Heart right ventricle (tissue), 16 donors: ENCODE measurements at places on chromosomes 12 and 14. TPM values are rescaled to one million over a fixed set of nuclear protein-coding genes. Genes with fewer than 3 reads are reported as not detected.

DNA sequence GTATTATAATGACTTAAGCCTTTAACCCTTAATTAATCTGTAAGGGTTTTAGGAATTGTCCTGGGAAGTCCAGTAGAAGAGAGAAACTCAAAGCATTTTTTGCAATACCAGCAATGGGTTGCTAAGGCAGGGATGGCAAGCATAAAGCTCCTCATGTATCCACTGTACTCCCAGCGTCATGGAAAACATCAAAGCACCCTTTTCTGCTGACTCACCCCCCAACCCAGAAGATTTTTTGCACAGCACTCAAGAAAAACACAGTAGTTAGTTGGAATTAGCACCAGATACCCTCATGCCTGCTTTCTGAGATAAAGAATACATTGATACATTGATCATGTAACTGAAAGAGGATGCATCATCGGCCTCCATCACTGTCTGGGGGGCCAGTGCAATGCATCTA is 199.1 kb upstream of the CNOT2 start:
- DNase-seq, result no peak
- no peaks in the 10 kb centered on the region for H3K36me3 ChIP-seq
- H3K27ac ChIP-seq, result no peak overlapping the region
- peaks cover 13% of the 10 kb centered on the region for H3K4me1 ChIP-seq

- H3K27me3 ChIP-seq, result no peaks in the 10 kb centered on the region
- H3K36me3 ChIP-seq, result no peaks in the 10 kb centered on the region
- no peak for DNase-seq
- no peak overlapping the region for H3K27ac ChIP-seq
Observed at GRCh38 chr12:58086930-58087329, 145.6 kb downstream of the ATP23 start.

The SRGAP1 gene
- total RNA-seq, result 2.9 TPM

DNA sequence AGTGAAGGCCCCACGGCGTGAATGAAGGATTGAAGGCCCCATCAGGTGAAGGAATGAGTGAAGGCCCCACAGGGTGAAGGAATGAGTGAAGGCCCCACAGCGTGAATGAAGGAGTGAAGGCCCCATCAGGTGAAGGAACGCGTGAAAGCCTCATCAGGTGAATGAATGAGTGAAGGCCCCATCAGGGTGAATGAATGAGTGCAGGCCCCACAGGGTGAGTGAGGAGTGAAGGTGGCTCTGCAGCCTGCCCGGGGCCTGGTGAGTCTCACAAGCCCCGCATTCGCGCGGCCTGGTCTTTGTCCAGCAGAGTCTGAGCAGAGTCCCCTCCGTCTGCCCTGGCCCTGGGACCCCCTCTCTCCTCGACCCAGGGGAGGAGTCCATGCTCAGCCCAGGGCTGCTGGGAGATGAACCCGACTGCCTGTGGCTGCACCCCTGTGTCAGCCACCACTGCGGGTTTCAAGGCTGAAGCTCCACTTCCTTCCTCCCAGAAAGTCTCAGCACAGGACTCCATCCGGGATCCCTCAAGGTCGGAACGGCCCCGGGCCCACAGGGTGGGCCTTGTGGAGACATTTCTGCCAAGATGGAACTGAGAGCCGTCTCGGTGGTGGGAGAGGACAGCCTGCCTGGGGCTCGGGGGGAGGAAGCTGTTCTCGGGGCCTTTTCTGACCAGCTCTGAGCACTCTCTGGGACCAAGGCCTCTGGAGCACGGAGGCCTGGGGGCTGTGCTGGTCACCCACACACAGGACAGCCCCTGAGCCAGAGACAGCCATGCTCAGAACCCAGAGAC is 37.4 kb upstream of the TMEM179 start:
- H3K27me3 ChIP-seq, result peaks cover 10% of the 10 kb centered on the region
- H3K27ac ChIP-seq, result no peak overlapping the region
- no peak overlapping the region for H3K4me3 ChIP-seq
- H3K36me3 ChIP-seq, result no peaks in the 10 kb centered on the region

DNA sequence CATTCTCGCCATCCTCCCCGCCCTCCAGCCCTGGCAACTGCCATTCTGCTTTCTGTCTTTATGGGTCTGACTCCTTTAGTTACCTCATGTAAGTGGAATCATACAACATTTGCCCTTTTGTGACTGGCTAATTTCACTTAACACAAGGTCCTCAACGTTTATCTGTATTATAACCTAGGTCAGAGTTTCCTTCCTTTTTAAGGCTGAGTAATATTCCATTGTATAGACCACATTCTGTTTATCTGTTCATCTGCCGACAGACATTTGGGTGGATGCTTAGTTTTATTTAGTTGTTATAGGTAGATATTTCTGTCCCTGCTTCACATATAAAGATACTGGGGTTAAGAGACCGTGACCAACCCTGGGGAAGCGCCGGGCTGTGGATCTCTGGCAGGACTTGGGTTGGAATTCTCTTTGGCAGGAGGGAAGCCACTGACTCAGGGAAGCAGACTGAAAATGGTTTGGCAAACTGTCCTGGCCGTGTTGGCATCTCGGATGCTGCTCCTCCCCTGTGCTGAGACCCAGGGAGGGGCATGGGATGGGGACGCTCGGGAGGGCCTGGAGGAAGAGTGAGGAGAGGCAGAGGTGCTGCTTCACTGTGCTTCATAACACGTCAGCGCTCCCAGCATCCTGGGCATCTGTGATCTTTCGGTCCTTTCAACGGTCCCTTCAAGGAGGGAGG is 38.9 kb downstream of the TEAD4 start:
- H3K36me3 ChIP-seq, result peaks cover 25% of the 10 kb centered on the region
- no peak overlapping the region for H3K4me3 ChIP-seq
- H3K27me3 ChIP-seq, result no peaks in the 10 kb centered on the region
- no peak overlapping the region for H3K27ac ChIP-seq
- no peak for DNase-seq

The BMP4 gene
- 5.7 TPM for total RNA-seq

GRCh38 chr12:19085090-19085489 is 44.4 kb upstream of the PLEKHA5 start:
- no peaks in the 10 kb centered on the region for H3K4me1 ChIP-seq
- no peak for DNase-seq
- H3K4me3 ChIP-seq, result no peak overlapping the region
- no peaks in the 10 kb centered on the region for H3K36me3 ChIP-seq
- no peak overlapping the region for H3K27ac ChIP-seq
- H3K27me3 ChIP-seq, result no peaks in the 10 kb centered on the region

GRCh38 chr14:33309106-33309505 is 370.4 kb downstream of the NPAS3 start:
- H3K4me3 ChIP-seq, result no peak overlapping the region
- no peaks in the 10 kb centered on the region for H3K27me3 ChIP-seq
- no peak overlapping the region for H3K27ac ChIP-seq
- DNase-seq, result no peak
- no peaks in the 10 kb centered on the region for H3K4me1 ChIP-seq
- H3K36me3 ChIP-seq, result no peaks in the 10 kb centered on the region

The NCKAP5L gene
- 32.1 TPM for total RNA-seq

DNA sequence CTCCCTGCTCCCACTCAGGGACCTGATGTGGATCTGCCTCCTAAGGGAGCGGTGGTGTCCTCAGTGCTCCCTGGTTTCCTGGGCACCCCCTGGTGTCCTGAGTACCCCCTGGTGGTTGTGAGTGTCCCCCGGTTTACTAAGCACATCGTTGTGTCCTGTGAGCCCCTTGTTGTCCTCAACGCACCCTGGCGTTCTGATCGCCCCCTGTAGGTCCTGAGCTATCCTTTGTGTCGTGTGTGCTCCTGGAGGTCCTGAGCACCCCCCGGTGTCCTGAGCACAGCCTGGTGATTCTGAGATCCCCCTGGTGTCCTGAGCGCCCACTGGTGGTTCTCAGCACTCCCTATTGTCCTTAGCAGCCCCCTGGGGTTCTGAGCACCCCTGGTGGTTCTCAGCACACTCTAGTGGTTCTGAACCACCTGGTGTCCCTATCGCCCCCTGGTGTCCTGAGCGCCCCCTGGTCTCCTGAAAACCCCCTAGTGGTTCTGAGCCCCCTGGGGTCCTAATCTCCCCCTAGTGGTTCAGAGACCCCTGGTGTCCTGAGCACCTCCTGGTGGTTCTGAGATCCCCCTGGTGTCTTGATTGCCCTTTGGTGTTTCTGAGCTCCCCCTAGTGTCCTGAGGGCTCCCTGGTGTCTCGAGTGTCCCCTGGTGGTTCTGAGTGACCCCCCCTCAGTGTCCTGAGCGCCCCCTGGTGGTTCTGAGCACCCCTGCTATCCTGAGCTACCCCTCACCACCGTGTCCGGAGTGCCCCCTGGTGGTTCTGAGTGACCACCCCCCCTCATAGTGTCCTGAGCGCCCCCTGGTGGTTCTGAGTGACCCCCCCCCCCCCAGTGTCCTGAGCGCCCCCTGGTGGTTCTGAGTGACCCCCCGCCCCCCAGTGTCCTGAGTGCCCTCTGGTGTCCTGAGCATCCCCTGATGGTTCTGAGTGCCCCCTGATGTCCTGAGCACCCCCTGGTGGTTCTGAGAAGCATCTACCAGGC is 615.1 kb downstream of the TMEM121 start:
- no peaks in the 10 kb centered on the region for H3K4me1 ChIP-seq
- no peak for DNase-seq
- no peak overlapping the region for H3K4me3 ChIP-seq
- H3K36me3 ChIP-seq, result no peaks in the 10 kb centered on the region

DNA sequence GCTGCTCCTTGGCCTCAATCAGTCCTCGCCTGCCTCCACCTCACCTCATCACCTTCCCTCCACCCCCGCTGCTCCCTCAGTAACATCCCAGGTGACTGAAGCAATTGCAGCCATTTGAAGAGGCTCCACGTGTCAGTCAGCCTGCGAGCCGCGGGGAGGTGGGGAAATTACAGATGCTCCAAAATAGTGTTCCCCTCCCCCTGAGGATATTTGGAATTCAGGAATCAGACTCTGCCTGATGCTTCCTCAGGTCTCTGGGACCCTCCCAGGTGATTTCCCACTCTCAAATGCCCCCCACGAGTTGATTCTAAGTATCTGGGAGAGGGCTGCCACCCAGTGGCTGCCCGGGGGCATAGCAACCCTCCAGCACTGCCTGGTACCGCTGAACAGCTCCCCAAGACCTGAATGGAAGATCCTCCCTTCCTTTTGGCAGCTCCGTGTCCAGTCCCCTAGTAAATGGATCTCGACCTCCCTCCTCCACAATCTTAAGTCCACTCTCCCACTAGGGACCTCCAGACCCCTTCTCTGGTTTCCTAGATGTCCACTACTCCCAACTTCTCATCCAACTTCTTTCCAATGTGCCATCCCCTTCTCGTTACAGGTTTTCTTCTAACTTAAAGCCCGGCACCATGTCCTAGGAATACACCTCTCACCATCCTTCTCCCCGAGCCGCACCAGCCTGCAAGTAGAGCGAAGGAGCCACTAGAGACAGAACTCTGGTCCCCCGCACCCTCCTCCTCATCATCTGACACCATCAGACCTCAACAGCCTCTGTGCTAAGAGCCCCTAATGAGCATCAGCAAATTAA is 1.4 kb upstream of the ASIC1 start:
- no peaks in the 10 kb centered on the region for H3K36me3 ChIP-seq
- DNase-seq, result peak; percentile 26

- no peak overlapping the region for H3K4me3 ChIP-seq
- H3K27me3 ChIP-seq, result no peaks in the 10 kb centered on the region
- peaks cover 1% of the 10 kb centered on the region for H3K4me1 ChIP-seq
- H3K36me3 ChIP-seq, result no peaks in the 10 kb centered on the region
- no peak overlapping the region for H3K27ac ChIP-seq
Observed at GRCh38 chr12:2686280-2686646, 108.5 kb upstream of the FKBP4 start.

GRCh38 chr12:19958389-19958788 is 409.9 kb upstream of the PDE3A start:
- H3K4me1 ChIP-seq, result peaks cover 8% of the 10 kb centered on the region
- H3K36me3 ChIP-seq, result no peaks in the 10 kb centered on the region
- H3K4me3 ChIP-seq, result no peak overlapping the region

The KRT78 gene
- total RNA-seq, result not detected

The SSTR1 gene
- total RNA-seq, result 0.74 TPM

- H3K4me3 ChIP-seq, result no peak overlapping the region
- no peaks in the 10 kb centered on the region for H3K27me3 ChIP-seq
- H3K36me3 ChIP-seq, result no peaks in the 10 kb centered on the region
- DNase-seq, result no peak
Observed at GRCh38 chr12:77993658-77994057, 163.0 kb downstream of the NAV3 start.

DNA sequence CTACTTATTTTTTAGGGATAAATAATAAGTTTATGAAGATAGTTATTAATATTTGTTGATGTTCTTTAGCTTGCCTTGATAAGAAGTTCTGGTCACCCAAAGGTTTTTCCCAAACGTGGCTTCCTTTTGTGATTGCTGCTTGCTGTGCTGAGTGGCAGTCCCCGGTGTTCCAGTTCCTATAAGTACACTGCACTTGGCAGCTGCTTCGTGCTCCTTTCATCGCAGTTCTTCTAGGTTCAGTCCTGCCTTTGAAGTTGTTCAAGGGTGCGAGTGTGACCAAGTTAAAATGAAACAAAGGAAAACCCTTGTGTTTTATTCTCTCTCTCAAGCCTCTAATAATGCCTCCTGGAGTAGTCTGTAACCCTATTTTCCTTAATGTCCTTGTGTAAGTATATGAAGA is 128.5 kb upstream of the ATF1 start:
- no peak for DNase-seq
- no peak overlapping the region for H3K4me3 ChIP-seq
- no peaks in the 10 kb centered on the region for H3K4me1 ChIP-seq
- H3K27ac ChIP-seq, result no peak overlapping the region
- H3K36me3 ChIP-seq, result no peaks in the 10 kb centered on the region

GRCh38 chr12:46219877-46220655 is 48.8 kb downstream of the SLC38A1 start:
- H3K27ac ChIP-seq, result no peak overlapping the region
- peaks cover 6% of the 10 kb centered on the region for H3K4me1 ChIP-seq
- H3K27me3 ChIP-seq, result no peaks in the 10 kb centered on the region
- H3K4me3 ChIP-seq, result no peak overlapping the region

DNA sequence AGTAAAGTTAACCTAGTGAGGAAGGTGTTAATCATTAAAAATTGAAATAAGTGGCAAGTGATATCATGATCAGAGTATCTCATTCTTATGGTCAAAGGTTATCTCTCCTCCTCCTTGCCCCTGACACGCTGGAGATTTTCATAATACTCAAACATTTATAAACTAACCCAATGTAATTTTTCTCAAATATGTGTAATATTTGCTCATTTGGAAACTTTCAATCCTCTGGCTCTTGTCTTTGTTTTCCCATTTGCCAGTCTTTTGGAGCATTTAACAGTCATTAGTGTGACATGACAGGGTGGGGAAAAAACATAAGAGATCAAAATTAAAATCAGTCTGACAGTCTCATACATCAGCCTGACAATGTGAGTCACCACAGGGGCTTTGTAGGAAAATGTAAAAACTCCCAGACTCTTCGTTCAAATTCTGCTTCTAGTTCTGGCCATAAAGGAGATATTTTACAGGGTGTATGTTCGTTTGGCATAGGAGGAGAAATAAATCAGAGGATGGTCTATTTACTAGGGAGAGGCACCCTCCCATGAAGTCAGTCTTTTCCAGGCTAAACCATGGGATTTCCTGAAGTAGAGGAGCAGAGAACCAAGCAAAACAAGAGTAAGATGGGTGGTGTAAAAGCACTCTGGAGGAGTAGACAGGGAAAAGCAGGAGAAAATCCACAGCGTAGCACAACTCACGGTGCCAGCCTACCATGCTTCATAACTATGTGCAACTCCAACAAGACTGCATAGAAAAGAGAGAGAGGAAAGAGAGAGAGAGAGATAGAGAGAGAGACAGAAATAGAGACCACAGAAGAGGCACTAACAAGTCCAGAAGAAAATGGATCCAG is 369.2 kb upstream of the PDE3A start:
- H3K4me1 ChIP-seq, result peaks cover 16% of the 10 kb centered on the region
- no peak for DNase-seq
- no peak overlapping the region for H3K4me3 ChIP-seq
- peak overlapping the region; percentile 59 for H3K27ac ChIP-seq
